ENCODE measurements at places on chromosomes 6 and 20. TPM values are rescaled to one million over a fixed set of nuclear protein-coding genes. Genes with fewer than 3 reads are reported as not detected.

Gene DOK5
- not detected for total RNA-seq

GRCh38 chr6:121549736-121550135, 114.3 kb downstream of the GJA1 start:
- H3K4me3 ChIP-seq, result no peak overlapping the region
- no peaks in the 10 kb centered on the region for H3K36me3 ChIP-seq
- no peaks in the 10 kb centered on the region for H3K4me1 ChIP-seq
- no peaks in the 10 kb centered on the region for H3K27me3 ChIP-seq

DNA sequence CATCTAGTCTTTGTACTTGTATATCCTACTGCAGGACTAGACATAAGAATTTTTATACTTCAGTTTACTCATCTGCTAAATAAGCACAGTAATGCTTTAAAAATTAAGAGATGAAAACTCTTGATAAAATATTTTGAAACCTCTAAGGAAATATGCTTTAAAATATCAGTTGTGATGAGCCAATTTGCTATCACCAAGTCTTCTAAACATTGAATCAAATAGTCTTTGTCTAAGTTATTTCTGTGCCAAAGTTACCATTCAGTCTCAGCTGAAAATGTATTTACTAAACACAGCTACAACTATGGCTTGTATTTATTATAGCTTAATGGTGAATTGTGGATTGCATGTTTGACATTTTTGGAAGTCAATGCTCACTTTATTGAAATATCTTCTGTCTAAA, 46.2 kb upstream of the RFPL4B start:
- DNase-seq, result no peak
- H3K27ac ChIP-seq, result no peak overlapping the region
- H3K36me3 ChIP-seq, result no peaks in the 10 kb centered on the region
- peaks cover 1% of the 10 kb centered on the region for H3K4me1 ChIP-seq
- no peak overlapping the region for H3K4me3 ChIP-seq

GRCh38 chr20:60558486-60558885, 600.3 kb downstream of the CDH26 start:
- H3K4me1 ChIP-seq, result no peaks in the 10 kb centered on the region
- no peak overlapping the region for H3K4me3 ChIP-seq
- DNase-seq, result no peak
- no peaks in the 10 kb centered on the region for H3K36me3 ChIP-seq

Gene DEFB127
- not detected for total RNA-seq

DNA sequence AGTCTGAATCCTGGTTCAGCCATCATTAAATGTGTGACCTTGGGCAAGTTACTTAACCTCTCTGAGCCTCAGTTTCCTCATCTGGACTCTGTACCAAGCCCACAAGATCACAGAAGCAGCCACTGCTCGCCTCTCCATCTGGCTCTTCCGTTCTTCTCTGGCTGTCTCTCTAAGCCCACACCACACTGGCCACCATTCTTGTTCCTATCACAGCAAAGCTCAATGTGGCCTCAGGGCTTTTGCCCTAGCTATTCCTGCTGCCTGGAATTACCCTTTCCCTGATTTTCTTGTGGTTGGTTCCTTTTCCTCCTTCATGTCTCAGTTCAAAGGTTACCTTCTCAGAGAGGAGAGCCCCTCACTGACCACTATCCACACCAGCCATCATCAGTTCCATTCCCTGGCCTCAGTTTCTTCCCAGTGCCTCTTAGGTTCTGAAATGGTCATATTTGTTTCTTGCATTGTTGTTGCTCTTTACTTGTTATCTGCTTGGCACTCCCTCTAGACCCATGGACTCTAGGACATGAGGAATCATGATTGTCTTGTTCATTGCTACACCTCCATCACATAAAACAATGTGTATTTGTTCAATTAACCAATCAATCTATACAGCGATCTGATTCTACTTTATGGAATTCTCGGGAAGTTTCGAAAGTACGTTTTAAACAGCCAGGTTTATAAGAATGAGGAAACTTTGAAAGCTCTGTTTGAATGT, 56.5 kb upstream of the PTPN1 start:
- H3K27ac ChIP-seq, result no peak overlapping the region
- H3K4me3 ChIP-seq, result no peak overlapping the region
- no peak for DNase-seq
- H3K36me3 ChIP-seq, result no peaks in the 10 kb centered on the region
- H3K4me1 ChIP-seq, result peaks cover 32% of the 10 kb centered on the region
- H3K27me3 ChIP-seq, result no peaks in the 10 kb centered on the region

Gene HLA-DRB5
- 0.43 TPM for total RNA-seq

GRCh38 chr6:37331047-37331446, 22.7 kb upstream of the RNF8 start:
- H3K27me3 ChIP-seq, result no peaks in the 10 kb centered on the region
- DNase-seq, result no peak
- no peaks in the 10 kb centered on the region for H3K4me1 ChIP-seq
- H3K4me3 ChIP-seq, result no peak overlapping the region
- peaks cover 41% of the 10 kb centered on the region for H3K36me3 ChIP-seq
- H3K27ac ChIP-seq, result no peak overlapping the region

GRCh38 chr6:157989541-157990289, 8.1 kb downstream of the SYNJ2 start:
- H3K36me3 ChIP-seq, result no peaks in the 10 kb centered on the region
- H3K27me3 ChIP-seq, result no peaks in the 10 kb centered on the region
- DNase-seq, result peak; percentile 84
- H3K4me3 ChIP-seq, result no peak overlapping the region
- peaks cover 65% of the 10 kb centered on the region for H3K4me1 ChIP-seq

- no peak for DNase-seq
- H3K36me3 ChIP-seq, result peaks cover 34% of the 10 kb centered on the region
- H3K4me1 ChIP-seq, result no peaks in the 10 kb centered on the region
- H3K4me3 ChIP-seq, result no peak overlapping the region
- no peaks in the 10 kb centered on the region for H3K27me3 ChIP-seq
Observed at GRCh38 chr6:144757730-144758129, 472.6 kb downstream of the UTRN start.

Gene HLA-DQB2
- not detected for total RNA-seq

Gene UBE3D
- 24.6 TPM for total RNA-seq

DNA sequence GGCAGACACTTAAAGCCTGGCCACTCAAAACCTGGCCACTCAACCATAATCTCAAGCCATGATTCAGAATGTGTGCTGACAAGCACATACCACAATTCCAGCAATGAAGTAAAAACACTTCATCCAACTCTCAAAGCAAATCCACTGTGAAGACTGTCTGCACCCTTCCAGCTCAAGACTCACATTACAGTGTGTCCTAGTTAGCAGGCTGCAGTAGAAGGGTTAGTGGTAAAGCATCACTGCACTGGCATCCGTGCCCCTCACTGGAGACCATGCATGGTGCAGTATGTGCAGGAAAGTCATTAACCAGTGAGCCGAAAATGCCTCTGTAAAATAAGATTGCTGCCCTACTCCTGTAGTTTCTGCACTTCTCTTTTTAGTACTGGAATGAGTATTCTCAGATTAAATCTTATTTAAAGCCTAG, 43.4 kb downstream of the SLC23A2 start:
- H3K27me3 ChIP-seq, result no peaks in the 10 kb centered on the region
- H3K4me1 ChIP-seq, result peaks cover 10% of the 10 kb centered on the region
- no peak overlapping the region for H3K4me3 ChIP-seq
- no peaks in the 10 kb centered on the region for H3K36me3 ChIP-seq

Gene MTFR2
- not detected for total RNA-seq

DNA sequence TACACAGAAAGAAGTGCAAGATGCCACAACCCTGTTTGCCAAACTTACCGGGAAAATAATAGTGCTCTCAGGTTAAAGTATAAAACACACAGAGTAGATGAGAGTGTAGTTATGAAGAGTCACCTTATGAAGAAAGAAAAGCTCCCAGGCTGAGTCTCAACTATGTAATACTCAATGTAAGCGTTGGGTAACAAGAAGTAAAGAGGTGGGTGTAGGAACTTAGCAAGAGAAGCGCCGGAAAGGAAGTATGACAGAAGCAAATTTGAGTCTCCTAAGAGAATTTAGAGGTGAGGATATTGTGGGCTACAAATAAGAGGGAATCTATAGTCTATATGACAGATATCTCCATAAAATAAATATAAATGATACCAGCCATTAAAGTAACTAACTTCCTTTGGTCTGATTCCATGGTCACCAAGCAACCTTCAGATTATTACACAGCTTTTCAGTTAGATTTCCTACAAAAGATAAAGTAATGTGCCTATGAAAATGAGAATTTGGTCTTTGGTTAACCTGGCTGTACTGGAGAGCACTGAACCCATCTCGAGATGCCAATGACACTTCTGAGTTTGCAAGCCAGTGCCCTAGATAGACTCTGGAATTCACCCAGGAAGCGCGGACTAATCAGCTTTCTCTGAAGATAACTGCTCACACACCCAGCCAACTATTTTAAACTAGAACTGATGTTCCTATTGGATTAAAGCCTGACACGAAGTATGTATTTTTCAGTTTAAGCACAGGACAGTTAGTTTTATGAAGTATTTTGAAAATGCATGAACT, 1.8 kb downstream of the TUBE1 start:
- H3K4me3 ChIP-seq, result no peak overlapping the region
- H3K27ac ChIP-seq, result no peak overlapping the region
- H3K27me3 ChIP-seq, result no peaks in the 10 kb centered on the region
- peaks cover 34% of the 10 kb centered on the region for H3K4me1 ChIP-seq

Gene RBM38
- 11.2 TPM for total RNA-seq

All from stomach (tissue), 19 donors.